ENCODE measurements at places on chromosomes 3 and 15. TPM values are rescaled to one million over a fixed set of nuclear protein-coding genes. Genes with fewer than 3 reads are reported as not detected.

DNA sequence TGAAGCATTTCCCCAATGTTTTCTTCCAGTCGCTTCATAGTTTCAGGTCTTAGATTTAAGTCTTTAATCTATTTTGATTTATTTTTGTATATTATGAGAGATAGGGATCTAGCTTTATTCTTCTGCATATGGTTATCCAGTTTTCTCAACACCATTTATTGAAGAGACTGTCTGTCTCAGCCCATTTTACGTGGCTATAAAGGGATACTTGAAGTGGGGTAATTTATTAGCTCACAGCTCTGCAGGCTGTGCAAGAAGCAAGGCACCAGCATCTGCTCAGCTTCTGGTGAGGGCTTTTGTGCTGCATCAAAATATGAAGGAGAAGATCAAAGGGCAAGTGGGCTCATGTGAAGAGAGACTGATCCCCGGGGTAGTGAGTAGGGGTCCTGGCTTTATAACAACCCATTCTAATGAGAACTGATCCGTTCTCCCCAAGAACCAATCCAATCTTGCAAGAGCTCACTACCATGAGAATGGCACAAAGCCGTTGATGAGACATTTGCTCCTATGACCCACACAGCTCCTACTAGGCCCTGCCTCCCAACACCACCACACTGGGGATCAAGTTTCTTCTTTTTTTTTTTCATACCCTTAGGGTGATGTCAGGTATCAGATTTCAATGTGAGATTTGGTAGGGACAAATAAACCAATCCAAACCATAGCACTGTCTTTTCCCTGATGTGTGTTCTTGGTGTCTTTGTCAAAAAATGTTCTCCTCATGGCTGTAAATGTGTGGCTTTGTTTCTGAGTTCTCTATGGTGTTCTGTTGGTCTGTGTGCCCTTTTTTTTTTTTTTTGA is 63.2 kb downstream of the IQGAP1 start:
- DNase-seq: no peak

DNA sequence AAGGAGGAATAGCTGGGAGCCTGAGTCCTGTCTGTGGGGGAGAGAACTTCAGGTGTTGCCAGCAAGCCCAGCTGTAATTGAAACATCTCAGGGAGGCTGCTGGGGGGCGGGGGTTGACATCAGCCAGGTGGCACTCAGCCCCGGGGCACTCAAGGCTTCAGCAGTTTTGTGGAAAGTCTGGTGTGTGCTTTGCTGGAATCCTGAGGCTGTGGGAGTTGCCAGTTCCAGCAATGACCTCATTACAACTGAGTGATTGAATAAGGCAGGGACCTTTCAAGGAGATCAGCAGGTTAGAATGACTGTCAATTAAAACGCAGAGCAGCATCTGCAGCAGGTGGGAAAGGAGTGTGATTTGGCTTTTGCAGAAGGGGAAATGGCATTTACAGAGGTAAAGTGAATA is 75.7 kb downstream of the FAM43A start:
- no peak for DNase-seq

The DAPK2 gene
- 6.0 TPM for total RNA-seq

The RTP2 gene
- total RNA-seq: not detected

The ACOX2 gene
- 28.8 TPM for total RNA-seq

The CPN2 gene
- total RNA-seq: not detected

Data from urinary bladder (tissue), 4 donors.